GM23248 (cell line): ENCODE measurements at places on chromosomes 2 and 18. TPM values are rescaled to one million over a fixed set of nuclear protein-coding genes. Genes with fewer than 3 reads are reported as not detected.

The SLC5A7 gene
- not detected in 2 replicates for polyA plus RNA-seq

The CCDC68 gene
- 0.18 TPM in 1 of 2 replicates, not detected in the other for polyA plus RNA-seq

The MTHFD2 gene
- 139 and 144 TPM in 2 replicates for polyA plus RNA-seq

The TMEM163 gene
- not detected in 2 replicates for polyA plus RNA-seq

The DUSP2 gene
- 3.1 and 3.3 TPM in 2 replicates for polyA plus RNA-seq

DNA sequence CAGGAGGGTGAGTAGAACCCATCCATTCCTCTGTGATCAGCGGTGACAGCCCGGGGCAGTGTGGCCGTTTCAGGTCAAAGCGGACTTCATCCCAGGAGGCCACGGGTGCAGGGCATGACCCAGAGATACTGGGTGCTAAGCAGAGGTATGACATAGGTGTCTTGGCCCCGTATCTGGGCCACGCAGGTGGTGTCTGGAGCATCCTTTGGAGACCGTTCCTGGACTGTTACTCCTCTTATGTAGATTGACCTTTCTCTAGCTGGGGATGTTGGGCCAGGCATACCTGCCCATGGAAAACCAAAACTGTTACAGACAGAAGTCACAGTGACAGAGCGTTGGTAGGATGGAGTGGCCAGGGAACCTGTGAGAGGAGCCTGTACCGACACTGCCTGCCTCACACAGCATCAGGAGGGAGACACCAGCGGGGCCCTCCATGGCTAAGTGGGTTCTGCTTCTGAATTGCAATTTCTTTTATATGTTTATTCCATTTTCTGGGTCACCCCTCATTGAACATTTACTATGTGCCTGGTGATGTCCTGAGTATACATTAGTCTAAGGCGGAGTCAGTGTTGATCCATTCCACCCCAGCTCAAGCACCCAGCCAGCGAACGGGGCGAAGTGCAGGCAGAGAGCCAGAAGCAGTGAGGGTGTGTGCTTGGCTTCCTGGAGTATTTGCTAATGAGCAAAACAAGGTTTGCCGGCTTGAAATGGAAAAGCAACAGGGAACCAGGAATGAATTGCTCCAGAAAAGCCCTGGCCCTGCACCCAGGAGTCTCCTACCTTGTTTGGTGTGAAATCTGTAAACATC lies 141.7 kb downstream of the SH3RF3 start:
- DNase-seq = no peak

GRCh38 chr2:58612973-58613372 lies 371.8 kb upstream of the FANCL start:
- no peak for DNase-seq

- DNase-seq = no peak
These were observed 52.5 kb downstream of the SDC1 start for GRCh38 chr2:20172273-20173055.

GRCh38 chr2:71347517-71347916 lies 15.9 kb downstream of the ZNF638 start:
- DNase-seq = peak; percentile 46

DNA sequence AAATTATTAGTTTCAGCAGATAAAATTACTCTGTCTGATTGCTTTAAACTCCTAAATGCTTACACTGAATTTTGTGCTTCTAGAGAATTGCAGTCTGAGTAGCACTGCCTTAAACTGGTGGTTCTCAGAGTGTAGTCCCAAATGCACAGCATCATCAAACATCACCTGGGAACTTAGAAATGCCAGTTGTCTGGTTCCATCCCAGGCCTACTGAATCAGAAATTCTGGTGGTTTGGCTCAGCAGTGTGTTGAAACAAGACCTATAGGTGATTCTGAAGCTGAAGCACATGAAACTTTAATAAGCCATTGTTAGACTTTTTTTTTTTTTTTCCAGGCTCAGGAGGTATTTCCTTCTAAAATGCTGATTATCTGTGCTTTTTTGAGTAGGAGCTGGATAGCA lies 22.0 kb downstream of the EPC2 start:
- no peak for DNase-seq

- no peak for DNase-seq
These were observed 87.3 kb downstream of the ACTR3 start for GRCh38 chr2:113977060-113977659.

- peak; percentile 47 for DNase-seq
These were observed 17.5 kb upstream of the TMEM163 start for GRCh38 chr2:134736167-134736880.

DNA sequence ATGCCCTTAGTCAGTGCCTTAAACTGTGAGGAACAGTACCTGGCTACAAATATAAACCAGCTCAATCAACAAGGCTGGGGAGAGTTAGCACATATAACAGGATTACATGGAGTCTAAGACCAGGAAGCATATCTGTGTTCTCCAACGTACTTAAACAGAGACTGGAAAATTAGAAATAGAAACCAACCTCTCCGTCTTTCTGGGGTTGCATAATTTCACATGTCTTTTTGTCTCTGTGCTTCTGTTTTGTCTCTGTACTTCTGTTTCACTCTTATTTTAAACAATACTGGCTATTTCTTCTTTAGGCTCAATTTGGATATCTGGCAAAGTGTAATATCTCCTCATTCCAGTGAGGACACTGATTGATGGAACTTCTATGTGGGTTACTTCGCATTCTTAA lies 749.0 kb upstream of the ZEB2 start:
- DNase-seq = no peak

- DNase-seq = no peak
These were observed 246.1 kb downstream of the FSIP2 start for GRCh38 chr2:185984670-185985069.

- no peak for DNase-seq
These were observed 28.7 kb downstream of the SRSF7 start for GRCh38 chr2:38722271-38723061.

DNA sequence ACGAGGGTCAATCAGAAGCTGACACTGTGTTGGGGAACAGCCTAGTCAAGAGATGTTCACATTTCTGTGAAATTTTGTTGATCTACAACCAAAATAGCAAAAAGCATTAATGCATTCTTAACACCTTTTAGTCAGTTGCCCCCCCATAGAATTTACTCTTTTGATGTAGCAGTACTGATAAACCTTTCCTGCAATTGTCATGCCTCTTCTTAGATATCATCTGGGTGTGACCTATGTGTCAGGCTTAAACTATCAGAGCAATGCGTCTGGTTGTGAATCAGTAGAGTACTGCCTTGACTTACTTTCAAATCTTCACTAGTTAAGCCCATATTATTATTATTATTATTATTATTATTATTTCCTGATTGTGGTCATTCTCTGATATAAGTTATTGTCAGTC lies 61.9 kb downstream of the GREB1L start:
- peak; percentile 30 for DNase-seq

DNA sequence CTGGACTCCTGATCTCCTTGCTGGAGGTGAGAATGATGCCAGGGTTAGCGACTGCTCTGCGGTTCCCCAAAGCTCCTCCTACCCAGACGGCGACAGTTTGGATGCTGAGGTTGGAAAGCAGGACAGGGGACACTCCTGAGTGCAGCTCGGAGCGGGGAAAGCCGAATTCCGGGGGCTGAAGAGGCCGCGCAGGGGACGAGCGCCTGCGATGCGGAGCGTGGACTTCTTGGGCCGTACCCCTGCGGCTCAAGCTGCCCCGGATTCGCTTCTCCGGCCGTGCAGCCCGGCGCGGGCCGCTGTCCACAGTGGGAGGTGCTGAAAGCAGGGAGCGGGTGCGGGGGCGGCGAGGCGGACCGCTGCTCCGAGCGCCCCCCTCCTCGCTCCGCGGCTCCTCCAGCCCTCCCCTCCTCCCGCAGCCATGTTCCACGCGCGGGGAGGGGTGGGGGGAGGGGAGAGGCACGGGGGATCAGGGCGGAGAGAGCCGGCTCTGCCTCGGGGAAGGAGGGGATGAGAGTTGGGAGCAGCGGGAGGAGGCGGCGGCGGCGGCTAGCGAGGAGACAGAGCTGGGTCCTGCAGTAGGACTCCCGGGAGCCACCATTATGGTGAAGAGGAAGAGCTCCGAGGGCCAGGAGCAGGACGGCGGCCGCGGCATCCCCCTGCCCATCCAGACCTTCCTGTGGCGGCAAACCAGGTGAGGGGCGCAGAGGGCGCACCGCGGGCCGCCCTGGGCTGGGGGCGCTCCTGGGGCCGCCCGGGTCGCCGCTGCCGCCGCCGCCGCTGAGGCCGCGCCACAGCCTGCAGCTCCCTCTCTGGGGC lies at the start of gene UNC80:
UNC80 (plus strand) TSS at position 359 of the 816 bp plus-strand sequence; CDS start at position 600, 241 bp downstream.
- peak; percentile 79 for DNase-seq

DNA sequence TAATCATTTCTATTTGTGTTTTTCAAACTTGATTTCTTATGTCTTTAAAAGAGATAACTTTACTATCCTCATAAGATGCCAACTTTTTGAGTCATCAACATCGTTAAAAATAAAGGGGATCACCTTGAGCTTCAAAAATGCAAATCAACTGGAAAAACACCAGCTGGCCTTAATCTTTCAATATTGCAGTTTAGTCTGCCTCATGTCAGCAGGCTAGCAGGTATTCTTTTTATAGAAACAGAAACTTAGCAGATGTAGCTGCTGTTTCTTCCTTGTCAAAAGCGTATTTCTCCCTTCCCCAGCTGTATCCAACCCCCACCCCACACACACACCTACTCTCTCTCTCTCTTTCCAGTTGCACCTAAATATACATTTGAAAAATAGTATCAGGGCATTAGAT lies 154.1 kb upstream of the ZNF804A start:
- DNase-seq = no peak

DNA sequence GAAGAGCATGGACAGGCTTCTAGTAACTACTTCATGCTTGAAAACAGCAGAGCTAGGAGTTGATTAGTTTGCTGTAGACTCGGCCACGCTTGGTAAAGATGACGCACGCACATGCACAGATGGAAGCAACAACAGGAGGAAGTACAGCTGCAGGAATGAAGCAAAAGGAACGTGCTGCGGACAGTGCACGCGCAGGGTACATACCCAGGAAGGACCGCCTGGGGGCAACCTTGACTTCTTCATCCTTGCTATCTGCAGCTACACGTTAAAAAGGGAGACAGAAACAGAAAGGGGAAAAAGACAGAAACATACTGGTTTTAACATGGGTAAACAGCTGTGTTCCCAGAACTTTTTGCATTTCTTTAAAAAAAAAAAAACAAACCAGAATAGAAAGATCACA lies 17.7 kb downstream of the SLC66A2 start:
- DNase-seq = no peak
